ENCODE measurements at places on chromosomes 7 and 10.

DNA sequence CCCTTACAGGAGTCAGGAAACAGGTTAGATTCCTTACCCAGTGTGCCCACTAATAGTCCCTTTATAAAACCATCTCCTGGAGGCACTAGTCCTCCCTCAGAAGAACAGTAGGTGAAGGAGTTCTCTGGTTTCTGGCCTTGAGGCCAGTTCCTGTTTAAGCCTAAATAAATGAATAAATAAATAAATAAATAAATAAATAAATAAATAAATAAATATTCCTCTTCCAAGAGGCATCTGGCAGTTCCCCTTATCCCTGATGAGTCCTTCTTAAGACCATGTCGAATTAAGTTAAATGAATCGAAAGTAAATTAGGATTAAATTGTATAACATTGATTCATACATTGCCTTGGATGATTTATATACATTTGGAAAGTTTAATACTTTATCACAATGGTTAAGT is 223.3 kb downstream of the PCDH15 start:
- no peak for DNase-seq

DNA sequence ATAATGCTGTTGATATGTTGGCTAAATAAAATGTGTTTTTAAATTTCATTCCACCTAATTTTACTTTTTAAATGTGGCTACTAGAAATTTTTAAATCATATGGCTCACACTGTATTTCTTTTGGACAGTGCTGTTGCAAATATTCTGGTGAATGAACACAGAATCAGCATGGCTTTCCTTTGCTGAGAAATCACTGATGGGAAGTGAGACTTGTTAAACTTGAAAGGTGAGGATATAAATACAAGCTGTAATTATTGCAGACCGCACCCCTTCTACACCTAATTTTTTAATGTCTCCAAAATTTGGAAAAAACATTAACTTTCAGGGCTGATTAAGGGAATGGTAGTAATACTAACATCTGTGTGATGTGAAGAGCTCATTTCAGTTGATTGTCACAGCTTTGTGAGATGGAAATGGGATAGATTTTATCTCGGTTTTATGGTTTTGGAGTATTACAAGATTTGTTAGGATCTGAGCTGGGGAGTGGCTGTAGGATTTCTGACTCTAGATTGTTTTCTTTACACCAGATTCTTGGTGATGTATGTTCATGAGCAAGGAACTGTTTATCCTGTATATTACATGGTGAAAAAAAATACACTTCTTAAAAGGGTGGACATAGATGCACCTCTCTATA is 1.3 kb downstream of the MIOS start:
- DNase-seq: no peak

- DNase-seq: no peak
Observed at GRCh38 chr7:98470485-98471240, 69.8 kb upstream of the BAIAP2L1 start.

- DNase-seq: no peak
Observed at GRCh38 chr7:22849172-22849571, 26.5 kb upstream of the TOMM7 start.

GRCh38 chr7:80175744-80176143 is 41.1 kb downstream of the GNAI1 start:
- no peak for DNase-seq

GRCh38 chr10:104935656-104936055 is 294.6 kb downstream of the SORCS3 start:
- no peak for DNase-seq
